Subcutaneous preadipocyte (primary cell): ENCODE measurements at places on chromosomes 16 and 17. TPM values are rescaled to one million over a fixed set of nuclear protein-coding genes. Genes with fewer than 3 reads are reported as not detected.

The GNG13 gene
- total RNA-seq = not detected in 2 replicates

The KRT35 gene
- total RNA-seq = not detected in 2 replicates

The CDK5RAP3 gene
- total RNA-seq = 31.5 and 37.1 TPM in 2 replicates

The SSTR5 gene
- total RNA-seq = not detected in 2 replicates

The TRAF4 gene
- total RNA-seq = 19.5 and 27.8 TPM in 2 replicates

The TEFM gene
- 9.9 and 13.7 TPM in 2 replicates for total RNA-seq

The GINS3 gene
- 5.5 and 6.1 TPM in 2 replicates for total RNA-seq

The GLG1 gene
- 95.5 and 144 TPM in 2 replicates for total RNA-seq

The NEUROD2 gene
- not detected in 2 replicates for total RNA-seq

The ACE gene
- 49.5 and 61.7 TPM in 2 replicates for total RNA-seq

The AOC3 gene
- total RNA-seq = 0.20 and 0.37 TPM in 2 replicates

The TNP2 gene
- total RNA-seq = not detected in 2 replicates
